DMS 273 treated with DMSO at 0.1 percent for 48 hours (cell line): ENCODE measurements at places on chromosomes 2 and 18.

DNA sequence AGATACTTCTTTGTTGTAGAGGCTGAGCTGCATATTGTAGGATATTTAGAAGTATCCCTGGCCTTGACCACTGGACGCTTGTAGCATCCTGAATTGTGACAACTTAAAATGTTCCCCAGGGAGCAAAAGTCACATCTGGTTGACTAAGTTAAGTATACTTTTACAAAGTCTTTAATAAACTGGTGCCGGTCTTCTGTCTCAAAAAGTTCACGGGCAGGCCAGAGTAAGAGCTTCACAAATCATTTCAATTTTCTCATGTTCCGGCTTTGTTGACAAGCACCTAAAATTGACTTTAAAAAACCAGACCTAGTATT is 18.4 kb downstream of the ATP8B1 start:
- no peak for DNase-seq

- DNase-seq: no peak
These were observed 40.0 kb downstream of the STAT1 start for GRCh38 chr2:190973726-190974628.

DNA sequence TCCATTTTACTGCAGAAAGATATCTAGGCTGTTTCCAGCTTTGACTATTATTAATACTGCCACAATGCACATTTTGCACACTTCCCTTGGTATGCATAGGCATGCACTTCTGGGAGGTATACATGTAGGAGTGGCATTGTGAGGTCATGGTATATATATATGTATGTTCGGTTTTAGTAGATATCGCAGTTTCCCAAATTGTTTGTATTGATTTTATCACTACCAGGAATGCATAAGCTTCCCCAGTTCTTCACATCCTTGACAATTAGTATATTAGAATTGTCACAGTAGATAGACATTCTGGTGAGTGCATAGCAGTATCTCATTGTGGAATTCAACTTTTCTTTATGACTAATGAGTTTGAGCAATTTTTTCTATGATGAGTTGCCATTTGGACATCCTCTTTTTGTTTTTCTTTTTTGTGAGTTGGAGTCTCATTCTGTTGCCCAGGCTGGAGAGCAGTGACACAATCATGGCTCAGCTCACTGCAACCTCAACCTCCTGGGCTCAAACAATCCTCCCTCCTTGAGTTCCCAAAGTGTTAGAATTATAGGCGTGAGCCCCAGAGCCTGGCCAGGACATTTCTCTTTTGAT is 4.2 kb upstream of the GRB14 start:
- no peak for DNase-seq

- DNase-seq: no peak
These were observed 110.8 kb downstream of the LOXHD1 start for GRCh38 chr18:46546111-46546640.

DNA sequence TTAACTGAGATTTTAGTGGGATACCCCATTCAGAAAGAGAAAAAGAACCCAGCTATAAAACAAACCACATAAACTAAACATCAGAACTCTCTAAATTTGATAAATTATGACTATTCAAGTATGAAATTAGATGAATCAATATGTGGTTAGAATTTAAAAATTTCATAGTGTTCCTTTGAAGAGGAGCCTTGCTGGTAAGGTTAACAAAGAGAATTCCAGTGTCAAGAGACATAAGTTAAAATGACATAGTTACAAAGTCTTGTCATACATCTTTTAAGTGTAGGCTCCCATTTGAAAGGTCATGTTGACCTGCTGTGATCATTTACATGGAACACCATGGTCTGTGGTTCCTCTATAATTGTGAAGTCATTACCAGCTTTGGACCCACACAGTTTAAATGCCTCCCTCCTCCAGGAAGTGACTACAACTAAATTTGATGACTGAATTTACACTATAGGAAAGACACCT is 231.6 kb upstream of the ETAA1 start:
- DNase-seq: no peak

- no peak for DNase-seq
These were observed 15.8 kb downstream of the PTPN18 start for GRCh38 chr2:130371723-130372054.

- peak; percentile 39 for DNase-seq
These were observed 182.7 kb upstream of the GLI2 start for GRCh38 chr2:120552800-120553481.

DNA sequence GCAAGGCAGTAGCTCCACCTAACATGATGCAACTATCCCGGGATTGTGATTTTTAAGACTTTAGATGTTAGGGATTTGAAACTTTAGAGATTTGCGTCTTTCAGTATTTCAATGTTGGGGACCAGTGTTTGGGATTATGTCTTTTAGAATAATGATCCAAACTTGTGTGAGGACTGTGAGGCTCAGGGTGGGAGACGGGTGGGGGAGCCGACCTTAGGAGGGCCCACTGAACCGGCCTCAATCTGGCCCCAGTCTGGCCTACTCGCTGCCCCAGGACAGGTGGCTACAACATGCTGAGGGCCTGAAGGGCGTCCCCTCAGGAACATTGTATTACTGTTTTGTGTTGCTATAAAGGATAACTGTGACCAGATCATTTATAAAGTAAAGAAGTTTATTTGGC is 10.7 kb downstream of the AMER3 start:
- DNase-seq: no peak

DNA sequence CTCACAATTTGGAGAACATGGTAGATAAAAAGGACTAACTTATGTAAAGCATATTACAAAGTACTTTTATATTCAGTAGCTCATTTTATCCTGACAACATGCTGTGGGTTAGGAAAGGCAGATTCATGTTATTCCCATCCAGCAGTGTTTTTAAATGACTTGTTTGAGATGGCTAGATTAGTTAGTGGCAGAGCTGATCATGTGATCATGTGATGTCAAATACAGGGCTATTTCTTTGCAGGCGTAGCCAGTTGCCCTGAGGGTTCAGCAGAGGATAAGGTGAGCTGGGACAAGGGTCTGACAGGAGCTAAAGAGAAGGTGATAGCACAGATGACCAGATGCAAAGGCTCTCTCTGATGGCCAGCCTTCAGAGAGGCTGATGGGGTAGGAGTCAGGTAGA is 97.8 kb downstream of the ADD2 start:
- DNase-seq: no peak

DNA sequence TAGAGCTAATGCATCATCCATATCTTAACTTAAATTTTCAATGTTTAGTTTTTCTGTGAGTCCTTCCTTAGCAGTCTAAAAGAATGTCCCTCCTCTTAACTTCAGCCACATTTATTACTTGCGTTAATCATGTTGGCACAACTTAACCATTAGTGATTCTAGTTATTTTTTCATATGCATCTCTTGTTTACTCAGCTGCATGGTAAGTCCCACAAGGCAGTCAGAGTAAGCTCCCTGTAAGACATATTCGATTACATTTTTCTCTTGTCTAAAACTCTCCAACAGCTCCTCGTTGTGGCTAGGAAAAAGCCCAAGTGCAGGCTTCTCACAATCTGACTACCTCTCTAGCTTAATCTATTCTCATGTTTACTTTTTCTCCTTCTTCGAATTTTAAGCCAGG is 2045.3 kb upstream of the PIK3C3 start:
- no peak for DNase-seq

GRCh38 chr2:19611491-19612332 is 253.3 kb upstream of the OSR1 start:
- DNase-seq: no peak

GRCh38 chr18:63207835-63208234 is 111.7 kb downstream of the BCL2 start:
- DNase-seq: no peak

- DNase-seq: no peak
These were observed 53.0 kb downstream of the BIN1 start for GRCh38 chr2:127053731-127054603.

DNA sequence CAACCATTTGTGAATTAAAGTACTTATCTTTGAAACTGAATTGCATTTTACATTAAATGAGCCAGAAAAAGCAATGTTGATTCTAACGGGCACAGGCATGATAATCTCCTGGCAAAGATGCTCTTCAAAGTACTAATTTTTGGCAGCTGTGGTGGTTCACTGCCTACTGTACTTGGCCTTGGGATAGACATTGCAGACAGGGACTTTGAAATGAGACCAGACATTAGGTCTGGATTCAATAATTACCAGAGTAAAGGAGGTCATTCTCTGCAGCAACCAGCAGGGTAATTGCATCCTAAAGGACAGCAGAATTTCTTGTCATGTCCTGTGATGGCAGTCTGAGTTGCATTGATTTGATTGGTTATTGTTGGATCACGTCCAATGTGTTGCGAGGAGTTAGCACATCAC is 986.5 kb downstream of the TDRD15 start:
- no peak for DNase-seq

- DNase-seq: no peak
These were observed 510 bp downstream of the IL1RN start for GRCh38 chr2:113127646-113128570.

DNA sequence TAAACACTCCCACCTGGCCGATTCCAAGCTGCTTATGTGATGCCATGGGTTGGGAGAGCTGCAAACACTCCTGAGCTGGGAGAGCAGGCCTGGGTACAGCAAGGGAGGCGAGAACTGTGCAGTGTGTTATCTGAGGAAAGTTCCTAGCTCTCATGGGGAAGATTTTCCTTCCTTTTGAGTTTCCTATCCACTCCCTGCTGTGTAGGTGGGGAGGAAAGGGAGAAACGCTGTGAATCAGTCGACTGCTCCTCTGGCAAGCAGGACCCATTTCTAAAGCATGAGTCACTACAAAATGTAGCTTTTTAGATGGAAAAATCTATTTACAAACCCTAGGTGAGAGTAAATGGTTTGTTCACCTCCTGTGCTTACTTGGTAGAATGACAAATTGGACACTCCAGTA is 80.4 kb downstream of the SH3RF3 start:
- DNase-seq: no peak

- no peak for DNase-seq
These were observed 1693.4 kb upstream of the SLC39A10 start for GRCh38 chr2:193963472-193964119.

DNA sequence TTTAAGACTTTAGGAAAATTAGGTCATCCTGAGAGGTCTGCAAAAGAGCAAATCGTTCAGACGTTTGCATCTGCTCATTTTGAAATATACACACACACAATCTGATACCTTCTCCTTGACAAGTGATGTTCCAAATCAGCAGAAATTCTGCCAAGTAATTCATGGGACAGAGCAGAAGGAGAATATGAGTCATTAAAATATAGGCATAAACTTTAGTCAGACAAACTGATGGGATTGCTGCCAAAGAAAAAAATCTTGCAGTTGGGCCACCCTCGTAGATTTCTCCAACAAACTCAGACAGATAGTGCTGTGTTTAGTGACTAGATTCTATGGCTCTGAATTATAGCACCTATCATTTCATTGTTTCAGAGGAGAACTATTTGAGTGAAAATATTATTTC is 336.3 kb downstream of the NYAP2 start:
- peak; percentile 47 for DNase-seq
